ENCODE measurements at places on chromosomes 6 and 20.

- DNase-seq, result no peak
Measured at GRCh38 chr6:8918196-8918595, 482.9 kb upstream of the SLC35B3 start.

GRCh38 chr6:154306696-154307095 is 49.9 kb downstream of the IPCEF1 start:
- no peak for DNase-seq

DNA sequence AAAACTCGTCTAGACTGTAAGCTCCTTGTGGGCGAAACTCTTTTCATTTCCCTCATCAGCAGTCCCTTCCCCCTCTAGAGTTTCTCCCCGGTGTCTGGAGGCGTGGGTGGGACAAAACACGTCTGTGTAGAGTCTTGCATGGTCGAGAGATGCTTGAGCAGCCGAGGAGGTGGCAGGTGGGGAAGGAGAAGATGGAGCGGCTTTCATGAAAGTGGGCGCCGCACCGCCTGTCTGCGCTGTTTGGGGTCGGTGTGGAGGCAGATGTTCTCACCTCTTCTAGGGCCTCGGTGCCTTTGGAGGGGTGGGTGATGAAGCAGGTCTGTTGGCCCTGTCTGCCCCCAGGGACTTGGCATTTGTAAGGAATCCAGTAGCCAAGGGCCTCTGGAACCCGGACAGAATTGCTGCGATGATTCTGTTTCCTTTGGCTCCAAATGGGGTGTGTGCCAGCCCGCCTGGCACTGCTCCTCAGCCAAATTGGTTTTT is 1.2 kb downstream of the BRPF3 start:
- no peak for DNase-seq

GRCh38 chr6:2611092-2611491 is 139.6 kb downstream of the MYLK4 start:
- DNase-seq, result no peak

- no peak for DNase-seq
Measured at GRCh38 chr20:48674461-48674860, 153.3 kb downstream of the PREX1 start.

DNA sequence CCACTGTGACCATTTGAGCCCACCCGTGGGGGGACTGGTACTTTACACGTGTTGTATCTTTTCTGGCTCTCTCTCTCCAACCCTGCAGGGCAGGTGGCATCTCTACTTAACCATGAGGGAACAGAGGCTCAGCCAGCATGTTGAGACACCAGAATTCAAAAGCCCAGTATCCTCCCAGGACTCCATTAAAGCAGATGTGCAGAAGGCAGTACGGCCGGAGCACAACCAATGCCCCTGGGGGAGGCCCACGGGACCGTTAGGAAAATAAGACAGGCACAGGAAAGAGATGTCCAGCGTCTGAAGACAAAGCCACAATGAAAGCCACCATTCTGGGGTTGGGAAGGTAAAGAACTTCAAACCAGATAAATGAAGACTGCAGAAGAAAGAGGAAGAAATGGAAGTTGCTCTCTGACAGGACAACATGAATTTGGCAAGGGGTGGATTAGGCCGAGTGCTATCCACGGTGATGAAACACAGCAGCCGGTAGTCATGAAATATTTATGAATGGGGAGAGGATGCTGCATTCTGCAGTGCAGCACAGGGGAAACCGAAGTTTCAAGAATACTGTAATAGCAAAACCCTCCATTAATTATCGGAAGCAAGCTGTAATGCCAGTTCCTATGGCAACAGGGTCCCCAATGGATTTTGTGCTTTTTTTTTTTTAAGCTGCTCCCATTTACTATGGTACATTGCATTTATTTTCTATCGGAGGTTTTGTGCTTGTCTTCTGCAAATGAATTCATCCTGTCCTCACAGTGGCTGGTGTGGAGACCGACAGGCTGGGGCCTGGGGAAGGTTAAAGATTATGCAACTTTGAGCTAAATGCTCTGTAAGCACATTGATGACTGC is 179.4 kb downstream of the NRN1 start:
- DNase-seq, result no peak

GRCh38 chr20:62727584-62728027 is 19.0 kb downstream of the NTSR1 start:
- no peak for DNase-seq

- DNase-seq, result no peak
Measured at GRCh38 chr6:144449911-144450597, 164.9 kb downstream of the UTRN start.

DNA sequence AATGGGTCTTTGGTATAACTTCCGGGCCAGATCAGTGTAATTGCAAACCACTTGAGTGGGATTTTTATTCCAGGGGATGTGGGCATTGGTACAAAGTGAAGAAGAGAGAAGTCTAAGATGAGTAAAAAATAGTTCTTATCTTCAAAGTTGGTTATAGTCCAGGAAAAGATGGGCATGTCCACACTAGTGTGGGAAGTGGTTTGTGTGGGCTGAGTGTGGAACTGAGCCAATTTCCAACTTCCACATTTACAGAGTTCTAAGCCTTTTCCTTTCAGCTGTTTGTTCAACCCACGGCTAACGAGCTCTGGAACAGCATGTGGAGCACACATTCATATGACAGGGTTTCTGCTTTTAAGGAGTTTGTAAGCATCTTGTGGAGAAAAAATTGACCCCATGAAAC is 72.3 kb upstream of the IFNGR1 start:
- no peak for DNase-seq

- no peak for DNase-seq
Measured at GRCh38 chr6:39056681-39057080, 8.1 kb downstream of the GLP1R start.

GRCh38 chr20:46004889-46005473 is 3.7 kb upstream of the MMP9 start:
- DNase-seq, result no peak

DNA sequence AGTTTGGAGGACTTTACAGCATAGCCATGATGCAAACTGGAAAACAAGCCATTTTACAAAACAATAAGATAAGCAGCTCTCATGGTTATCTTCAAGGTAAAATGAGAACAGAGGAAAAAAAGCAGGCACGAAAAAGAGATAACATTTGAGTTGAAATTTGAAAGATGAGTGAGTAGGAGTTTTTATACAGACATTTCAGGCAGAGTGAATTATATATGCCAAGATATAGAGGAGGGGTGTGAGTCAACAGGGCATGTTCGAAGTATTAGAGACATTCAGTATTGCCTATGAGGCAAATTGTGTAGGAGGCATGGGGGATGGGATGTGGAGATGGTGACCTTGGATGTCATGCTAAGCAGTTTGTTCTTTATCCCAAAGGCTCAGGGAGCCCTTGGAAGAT is 240.5 kb upstream of the MAN1A1 start:
- DNase-seq, result no peak

- DNase-seq, result no peak
Measured at GRCh38 chr6:13425270-13425873, 62.0 kb downstream of the GFOD1 start.

- DNase-seq, result no peak
Measured at GRCh38 chr20:20683481-20684321, 28.7 kb downstream of the RALGAPA2 start.

GRCh38 chr6:107531868-107532267 is 42.0 kb downstream of the SOBP start:
- DNase-seq, result no peak

DNA sequence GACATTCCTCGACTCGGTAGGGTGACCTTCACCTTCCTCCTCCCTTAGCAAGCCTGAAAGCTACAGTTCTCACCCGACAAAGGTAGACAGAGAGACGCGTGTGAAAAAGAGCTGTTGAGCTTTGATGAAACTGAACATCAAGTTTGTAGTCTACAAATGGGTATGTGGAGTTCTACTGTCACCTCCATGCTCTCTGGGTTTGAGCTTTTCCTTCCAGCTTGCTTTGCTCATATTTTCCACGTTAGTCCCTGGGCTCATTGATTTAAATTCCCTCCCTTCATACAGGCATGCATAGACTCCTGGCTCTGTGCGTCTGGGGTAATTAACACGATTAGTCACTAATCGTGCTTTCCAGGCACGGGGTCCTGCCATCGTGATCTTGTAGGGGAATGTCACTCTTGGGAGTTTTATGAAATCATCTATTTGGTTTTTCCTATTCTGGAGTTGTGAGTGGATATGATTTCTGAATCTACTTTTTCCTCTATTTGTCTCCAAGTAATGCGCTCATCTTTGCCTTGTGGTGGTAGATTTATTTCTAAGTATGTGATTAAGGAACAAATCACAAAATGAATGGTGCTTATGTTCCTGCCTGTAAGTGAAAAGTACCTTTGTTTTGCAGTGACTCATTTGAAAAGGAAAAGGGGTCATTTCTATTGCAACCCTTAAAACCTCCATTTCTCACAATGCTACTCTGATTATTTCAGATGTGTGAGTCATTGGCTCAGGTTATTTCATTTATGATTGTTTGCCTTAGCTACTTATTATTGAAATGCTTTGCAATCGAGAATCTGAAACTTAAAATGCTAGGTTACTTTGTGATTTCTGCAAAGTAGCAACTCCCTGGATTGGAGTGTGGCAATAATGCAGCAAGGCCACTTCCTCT is 154.6 kb downstream of the ZDHHC14 start:
- peak; percentile 4 for DNase-seq

DNA sequence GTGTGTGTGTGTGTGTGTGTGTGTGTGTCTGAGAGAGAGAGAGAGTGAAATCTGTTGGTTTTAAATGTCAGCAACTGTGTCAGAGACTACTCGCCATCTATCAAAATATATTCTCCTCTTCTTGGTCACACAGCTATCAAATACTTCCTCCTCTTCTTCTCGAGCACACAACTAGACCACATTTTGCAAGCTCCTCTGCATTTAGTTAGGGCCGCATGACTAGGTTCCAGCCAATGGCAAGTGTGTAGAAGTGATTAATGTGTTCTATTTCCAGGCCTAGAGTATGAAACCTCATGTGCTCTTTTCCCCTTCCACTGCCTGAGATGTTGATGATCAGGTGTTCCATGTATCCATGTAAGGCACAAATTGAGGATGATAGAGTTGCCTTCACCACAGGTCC is 278.5 kb upstream of the MARCKS start:
- no peak for DNase-seq

GRCh38 chr6:53048431-53049195 is 16.6 kb upstream of the FBXO9 start:
- DNase-seq, result peak; percentile 75

DNA sequence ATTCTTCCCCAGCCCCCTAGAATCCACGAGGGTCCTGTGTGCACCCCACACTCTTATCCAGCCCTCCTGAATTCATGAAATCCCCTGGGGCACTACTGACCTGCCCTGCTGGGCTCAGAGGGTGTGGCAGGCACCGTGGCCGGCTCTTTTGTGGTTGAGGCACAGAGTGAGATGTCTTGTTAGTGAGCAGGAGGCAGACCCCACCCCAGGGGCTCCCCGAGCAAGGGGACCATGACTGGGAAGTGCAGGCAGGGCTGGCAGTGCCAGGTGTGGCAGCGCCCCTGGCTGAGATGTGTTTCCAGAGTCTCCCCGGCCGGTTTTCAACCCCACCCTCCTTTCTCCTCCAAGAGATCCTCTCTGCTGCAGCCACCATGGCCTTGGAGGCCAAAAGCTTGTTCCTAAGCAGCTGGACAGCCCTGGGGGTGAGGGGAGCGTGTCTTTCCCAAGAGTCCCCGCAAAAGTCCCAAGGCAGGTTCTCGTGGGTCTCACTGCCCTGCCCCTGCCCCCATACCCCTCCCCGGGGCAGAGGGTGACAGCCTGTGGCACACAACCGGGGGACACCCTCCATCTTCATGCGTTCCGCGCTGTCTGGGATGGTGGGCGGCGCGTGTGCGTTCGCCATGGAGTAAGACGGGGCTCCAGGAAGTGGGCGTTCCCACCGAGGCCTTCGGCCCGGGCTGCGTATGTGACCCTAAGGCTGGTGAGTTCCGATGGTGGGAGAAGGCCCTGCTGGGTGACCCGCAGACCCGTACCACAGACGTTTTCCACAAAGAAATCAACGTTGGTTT is 208.9 kb downstream of the TAF4 start:
- DNase-seq, result no peak

DNA sequence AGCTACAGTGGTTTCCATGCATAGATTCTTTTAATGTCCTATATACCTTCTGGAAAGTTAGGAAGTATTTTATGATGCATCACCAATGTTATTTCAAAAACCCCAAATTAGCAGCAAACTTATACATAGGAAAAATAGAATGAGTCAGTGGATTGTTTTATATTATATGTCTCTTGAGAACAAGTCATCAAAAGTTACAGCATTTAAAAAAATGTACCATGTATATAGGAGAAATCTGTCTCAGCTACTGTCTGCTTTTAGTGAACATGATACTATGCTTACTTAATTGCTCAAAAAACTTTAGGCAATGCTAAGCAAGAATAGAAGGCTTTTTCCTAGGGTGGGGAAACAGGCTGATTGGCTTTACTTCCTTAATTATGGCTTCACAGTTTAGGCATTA is 365.3 kb downstream of the SAMD5 start:
- no peak for DNase-seq

DNA sequence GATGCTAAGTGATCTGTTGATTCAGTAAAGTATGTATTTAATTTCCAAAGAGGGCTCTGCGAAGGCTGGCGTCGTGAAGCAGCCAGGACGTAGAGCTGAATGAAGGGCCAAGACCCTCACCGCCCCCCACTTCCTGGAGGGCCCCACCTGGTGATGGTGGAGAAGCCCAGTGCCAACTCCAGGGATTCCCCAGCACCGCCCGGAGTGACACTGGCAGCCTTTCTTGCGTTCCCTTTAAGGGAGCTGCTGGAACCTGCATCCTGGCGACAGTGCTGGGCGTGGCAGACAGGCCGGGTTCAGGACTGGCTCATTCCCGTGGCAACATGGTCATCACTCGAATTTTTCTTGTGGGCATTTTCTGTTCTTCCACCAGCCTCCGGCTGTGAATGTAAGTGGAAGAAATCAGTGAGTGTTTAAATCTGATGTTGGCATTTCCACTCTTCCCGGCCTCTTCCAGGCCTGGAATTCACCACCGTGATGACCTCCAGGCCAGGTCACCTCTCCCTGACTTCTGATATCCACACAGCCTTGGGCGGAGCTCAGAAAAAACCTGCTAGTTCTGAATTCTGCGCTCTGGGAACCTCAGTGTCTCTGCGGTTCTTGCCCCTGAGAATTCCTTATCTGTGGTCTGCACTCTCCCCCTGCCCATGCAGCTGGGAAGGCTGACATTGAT is 57.4 kb upstream of the DACT2 start:
- no peak for DNase-seq

- no peak for DNase-seq
Measured at GRCh38 chr6:135910790-135911618, 59.5 kb downstream of the PDE7B start.

GRCh38 chr6:157144859-157145568 is 178.3 kb downstream of the TMEM242 start:
- DNase-seq, result no peak

- no peak for DNase-seq
Measured at GRCh38 chr6:168097621-168098430, 18.8 kb upstream of the FRMD1 start.

GRCh38 chr6:126905917-126906316 is 212.6 kb upstream of the RSPO3 start:
- no peak for DNase-seq

- no peak for DNase-seq
Measured at GRCh38 chr6:146337376-146337775, 206.3 kb upstream of the RAB32 start.

GRCh38 chr6:166046226-166046625 is 121.4 kb downstream of the TBXT start:
- DNase-seq, result peak; percentile 82

- no peak for DNase-seq
Measured at GRCh38 chr6:17197607-17198006, 83.6 kb upstream of the RBM24 start.
